ENCODE measurements at places on chromosomes 7 and 10. TPM values are rescaled to one million over a fixed set of nuclear protein-coding genes. Genes with fewer than 3 reads are reported as not detected.

GRCh38 chr7:40402661-40403060 lies 267.9 kb downstream of the SUGCT start:
- no peak for DNase-seq

- no peak for DNase-seq
Observed at GRCh38 chr10:101139421-101139911, 8.4 kb downstream of the TLX1 start.

The TMEM196 gene
- total RNA-seq, result not detected

- DNase-seq, result no peak
Observed at GRCh38 chr7:57375783-57376182, 74.2 kb upstream of the ZNF716 start.

DNA sequence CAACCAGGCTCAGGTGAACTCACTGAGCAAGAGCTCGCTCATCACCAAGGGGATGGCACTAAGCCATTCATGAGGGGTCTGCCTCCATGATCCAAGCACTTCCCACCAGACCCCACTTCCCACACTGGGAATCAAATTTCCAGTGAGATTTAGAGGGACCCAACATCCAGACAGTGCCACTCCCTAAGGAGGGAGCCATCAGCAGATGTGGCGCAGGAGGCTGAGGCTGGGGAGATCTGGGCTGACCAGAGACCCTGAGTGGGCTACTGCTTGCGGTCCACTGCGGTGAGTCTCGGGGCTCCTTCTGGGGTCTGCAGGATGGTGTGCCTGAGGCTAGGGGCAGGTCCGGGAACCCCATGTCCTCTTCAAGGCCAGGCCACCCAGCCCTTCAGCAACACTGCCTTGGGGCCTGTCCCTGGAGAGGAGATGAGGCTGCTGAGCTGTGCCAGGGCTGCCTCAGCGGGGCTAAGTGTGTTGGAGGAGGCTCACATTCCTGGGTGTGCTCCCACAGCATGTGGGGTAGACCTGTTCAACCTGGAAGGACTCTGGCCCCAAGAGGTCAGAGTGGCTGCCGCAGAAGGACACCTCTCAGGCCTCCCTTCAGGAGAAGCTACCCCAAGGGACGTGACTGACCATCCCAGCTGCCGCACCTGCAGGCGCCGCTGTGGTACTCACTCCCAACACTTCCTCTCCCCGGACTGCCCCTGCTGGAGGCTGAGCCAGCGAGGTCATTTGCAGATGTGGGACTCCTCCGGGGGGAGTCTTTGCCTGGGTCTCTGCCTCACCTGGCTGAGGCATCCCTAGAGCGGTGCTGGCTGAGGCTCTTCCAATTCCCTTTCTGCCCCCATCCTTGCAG lies 22.3 kb upstream of the PCBD1 start:
- DNase-seq, result no peak

- DNase-seq, result no peak
Observed at GRCh38 chr10:29616542-29616941, 18.2 kb downstream of the SVIL start.

GRCh38 chr7:68965351-68965750 lies 632.9 kb upstream of the AUTS2 start:
- no peak for DNase-seq

The PLEKHS1 gene
- total RNA-seq, result not detected

Data from uterus (tissue), 4 donors.